ENCODE measurements at places on chromosomes 6 and 20.

- peak; percentile 76 for DNase-seq
Observed at GRCh38 chr20:57594092-57594951, 25.9 kb downstream of the ZBP1 start.

- no peak for DNase-seq
Observed at GRCh38 chr20:36971103-36971502, 19.6 kb upstream of the SAMHD1 start.

DNA sequence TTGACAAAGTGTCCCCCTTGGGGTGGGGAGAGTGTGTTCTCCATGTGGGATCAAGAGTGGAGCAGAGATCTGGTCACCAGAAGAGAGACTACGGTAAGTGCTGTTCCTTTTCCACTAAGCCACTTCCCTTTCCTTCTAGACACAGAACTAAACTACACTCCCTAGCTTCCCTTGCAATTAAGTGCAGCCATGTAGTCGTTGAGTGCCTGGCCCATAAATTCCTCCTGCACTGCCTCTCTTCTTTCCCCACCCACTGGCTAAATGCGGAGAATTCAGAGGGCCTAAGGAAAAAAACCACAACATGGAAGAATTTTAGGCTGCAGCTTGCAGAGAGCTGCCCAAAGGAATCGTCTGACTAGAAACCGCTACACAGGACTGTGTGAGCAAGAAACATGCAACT lies 1.5 kb downstream of the WDR27 start:
- DNase-seq, result no peak

DNA sequence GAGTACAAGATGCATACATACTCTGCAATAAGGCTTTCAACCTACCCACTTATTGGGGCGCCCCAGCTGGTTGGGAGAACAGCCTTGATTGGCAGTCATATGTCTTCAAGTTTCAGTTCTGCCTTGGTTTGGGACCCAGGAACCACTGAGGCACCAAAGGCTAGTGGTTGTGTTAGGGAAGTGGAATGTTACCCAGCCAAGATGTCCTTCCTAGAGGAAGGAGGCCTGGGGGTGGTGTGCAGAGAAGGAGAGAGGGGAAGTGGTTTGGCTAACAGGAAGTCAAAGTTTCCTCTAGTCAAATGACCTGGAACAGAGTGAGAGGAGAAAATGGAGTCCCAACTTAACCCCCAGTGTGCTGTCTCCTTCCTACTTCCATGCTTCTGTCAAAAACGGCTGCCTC lies 59.4 kb downstream of the CD164 start:
- DNase-seq, result no peak

DNA sequence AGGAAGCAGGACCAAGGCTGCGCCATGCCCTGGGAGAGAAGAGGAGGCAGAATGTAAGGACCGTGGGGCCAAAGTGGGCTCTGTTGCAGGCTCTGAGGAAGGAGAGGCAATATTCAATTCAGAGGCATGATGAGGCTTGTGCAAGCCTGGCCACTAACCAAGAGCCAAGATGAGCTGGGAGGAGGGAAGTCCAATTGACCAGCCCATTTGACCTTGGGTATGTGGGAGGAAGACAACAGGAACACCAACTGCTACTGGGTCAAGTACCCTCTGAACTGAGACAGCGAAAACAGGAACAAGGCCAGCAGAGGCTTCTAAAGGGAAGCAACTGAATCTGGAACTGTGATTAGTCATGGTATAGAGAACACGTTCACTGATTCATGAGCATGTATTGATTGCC lies 779.6 kb downstream of the MAFB start:
- no peak for DNase-seq

DNA sequence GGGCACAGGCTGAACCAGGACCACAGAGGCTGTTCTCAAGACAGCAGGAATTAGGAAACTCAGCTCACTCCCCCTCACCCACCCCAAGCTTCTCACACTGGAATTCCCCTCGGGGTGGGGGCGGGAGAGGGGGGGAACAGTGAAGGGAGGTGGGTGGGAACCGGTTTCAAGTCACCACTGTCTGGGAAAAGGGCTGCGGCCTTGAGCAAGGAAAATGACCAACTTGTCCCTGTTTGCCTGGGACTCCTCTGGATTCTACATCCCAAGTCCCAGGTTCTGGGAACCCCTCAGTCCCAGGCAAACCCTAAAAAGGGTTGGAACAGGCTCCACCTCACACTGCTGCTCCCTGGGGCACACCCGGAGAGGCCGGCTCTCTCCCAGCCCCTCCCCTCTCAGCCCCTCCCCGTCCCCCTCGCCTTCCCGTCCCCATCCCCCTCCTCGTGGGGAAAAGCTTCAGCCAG lies 230.7 kb downstream of the TFAP2C start:
- no peak for DNase-seq

DNA sequence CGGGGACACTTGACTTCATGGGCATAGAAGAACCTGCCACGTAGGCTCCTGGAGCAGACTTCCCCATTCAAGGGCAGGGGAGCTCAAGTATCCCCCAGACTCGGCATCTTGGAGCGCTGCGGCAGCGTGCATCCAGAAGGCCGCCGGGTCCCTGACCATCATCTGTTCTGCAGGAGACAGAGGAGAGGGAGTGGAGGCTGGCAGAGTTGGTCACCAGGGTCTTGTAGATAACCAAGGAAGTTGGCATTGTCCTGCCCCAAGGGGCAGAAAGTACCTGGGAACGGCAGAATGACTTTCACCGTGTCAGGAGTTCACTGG lies 82.8 kb downstream of the TCP11 start:
- DNase-seq, result no peak

DNA sequence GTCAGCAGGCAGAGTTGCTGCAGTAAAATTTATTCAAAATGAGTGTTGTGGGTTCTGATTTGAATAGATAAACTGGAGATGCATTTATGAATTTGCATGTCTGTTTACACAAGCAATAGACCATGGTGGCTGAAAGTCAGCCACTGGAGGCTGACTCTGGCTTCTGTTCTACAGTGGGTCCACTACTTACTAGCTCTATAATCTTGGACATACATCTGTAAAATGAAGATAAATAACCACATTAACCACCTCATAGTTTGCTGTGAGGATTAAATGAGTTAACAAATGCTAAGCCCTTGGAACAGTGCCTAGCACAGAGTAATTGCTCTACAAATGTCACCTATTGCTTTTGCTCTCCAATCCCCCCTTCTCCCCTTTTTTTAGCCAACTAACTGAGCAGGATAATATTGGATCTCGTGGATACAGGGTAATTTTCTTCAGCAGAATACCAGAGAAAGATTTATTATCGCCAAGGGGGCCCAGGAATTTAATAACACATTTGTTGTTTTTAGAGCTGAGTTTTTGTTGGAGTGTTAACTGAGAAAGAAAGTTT lies 1.4 kb upstream of the PM20D2 start:
- DNase-seq, result no peak

- DNase-seq, result no peak
Observed at GRCh38 chr6:125392682-125393081, 90.9 kb upstream of the HDDC2 start.

DNA sequence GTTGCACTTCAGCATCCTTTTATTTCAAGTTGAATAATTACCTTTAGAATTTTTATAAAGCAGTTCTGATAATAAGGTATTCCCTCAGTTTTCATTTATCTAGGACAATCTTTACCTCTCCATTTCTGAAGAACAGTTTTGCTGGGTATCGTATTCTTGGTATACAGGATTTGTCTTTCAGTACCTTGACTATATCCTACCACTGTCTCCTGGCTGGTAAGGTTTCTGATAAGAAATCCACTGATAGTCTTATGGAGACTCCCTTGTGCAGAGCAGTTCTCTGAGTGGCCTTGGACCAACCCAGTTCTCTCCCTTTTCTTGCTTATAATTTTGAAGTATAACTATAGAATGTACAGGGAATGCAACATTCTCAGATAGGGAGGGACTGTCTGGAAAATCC lies 51.3 kb upstream of the SAMD3 start:
- no peak for DNase-seq

DNA sequence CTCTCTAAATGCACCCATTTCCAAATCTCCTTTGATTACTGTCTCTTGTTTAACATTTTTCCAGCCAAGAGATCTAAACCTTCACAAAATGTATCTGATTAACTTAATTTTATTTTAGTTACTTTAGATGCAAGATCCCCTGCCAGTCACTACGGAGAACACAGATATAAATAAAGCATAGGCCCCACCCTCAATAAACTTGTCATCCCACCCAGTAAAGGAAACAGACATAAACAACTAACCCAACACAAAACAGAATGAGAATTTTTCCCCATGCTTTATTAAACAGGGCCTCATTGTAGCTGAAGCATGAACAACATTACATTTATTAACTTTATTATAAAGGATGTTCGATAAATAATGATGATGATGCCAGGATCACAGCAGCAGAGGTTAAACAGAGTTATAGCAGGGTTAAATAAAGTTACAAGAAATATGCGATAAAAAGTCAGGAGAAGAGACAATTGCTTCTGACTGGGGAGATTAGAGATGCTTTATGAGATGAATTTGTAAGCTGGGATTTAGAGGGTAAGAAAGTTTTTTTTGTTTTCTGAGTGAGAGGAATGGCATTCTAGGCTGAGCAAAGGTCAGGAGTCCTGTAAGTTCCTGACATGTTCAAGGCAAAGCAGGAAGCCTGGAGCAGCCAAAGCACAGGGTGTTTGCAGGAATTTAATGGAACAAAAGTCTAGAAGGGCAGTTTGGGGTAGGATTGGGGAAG lies 41.1 kb downstream of the TFAP2A start:
- DNase-seq, result no peak

DNA sequence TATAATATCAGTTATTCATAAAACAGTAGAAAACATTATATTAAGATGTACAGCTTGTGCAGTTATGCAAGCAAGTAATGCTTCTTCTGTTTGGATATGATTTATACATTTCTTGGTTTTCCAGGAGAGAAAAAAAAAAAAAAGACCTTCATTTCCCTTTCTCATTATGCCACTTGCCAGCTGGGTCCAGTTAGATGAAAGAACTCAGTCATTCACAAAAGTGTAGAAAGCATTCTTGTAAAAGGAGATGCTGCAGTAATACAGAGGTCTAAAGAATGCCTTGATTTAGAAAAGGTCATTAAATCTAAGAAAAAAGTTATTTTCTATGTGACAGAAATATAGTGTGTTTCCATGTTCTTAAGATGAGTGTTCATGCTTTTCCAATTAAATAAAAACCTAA lies 7.4 kb downstream of the PDE7B start:
- DNase-seq, result no peak

DNA sequence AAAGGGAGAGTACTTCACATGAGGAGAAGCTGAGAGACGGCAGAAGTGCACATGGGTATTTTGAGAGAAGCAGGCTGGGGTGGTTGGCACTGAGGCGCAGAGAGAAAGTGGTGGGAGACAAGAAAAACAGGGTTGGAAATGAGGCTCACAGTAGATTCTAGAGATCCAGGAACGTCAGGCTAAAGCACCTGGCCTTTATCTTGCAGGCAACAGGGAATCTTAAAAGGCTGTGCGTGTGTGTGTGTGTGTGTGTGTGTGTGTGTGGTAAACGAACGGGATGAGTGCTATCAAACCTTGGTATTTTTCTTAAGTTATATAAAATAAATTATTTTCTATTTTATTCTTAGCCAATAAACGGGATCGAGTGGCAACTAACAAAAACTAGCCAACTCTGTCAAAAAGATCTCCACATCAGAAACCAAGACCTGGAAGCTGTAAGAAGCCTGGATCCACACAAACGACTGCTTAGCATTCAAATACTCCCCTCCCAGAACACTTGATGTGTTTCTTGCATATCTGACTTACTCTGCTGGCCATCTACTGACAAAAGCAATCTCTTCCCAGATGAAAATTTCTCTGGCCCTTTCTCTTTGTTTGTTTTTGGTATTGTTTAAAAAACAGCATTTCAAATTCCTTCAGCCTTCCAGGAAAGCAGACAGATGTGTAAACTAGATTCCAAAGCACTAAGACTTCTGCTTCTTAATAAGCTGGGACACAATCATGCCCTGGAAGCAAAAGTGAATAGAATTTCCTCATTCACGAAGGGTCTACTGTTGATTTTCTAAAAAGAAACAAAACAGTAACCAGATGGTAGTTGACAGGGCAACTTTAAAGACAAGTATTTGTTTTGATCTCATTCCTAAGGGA lies 44.8 kb upstream of the FABP7 start:
- no peak for DNase-seq

DNA sequence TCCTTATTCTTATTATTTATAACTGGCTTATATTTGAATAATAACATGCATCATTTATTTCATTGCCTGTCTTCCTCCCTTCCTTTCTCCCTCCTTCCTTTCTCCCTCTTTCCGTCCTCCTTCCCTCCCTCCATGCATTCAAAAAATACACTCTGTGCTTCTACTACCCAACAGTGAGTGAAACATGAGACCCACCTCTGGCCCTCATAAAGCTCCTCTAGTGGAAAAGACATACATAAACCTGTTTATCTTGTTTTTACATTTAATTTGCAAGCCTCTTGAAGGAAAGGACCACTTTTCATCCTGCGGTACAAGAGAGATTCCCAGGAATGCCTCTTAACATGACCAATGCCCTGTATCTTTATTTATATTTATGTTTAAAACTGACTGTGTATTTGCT lies 21.8 kb upstream of the ISM1 start:
- DNase-seq, result no peak

GRCh38 chr6:165770397-165771082 lies 107.5 kb upstream of the PDE10A start:
- DNase-seq, result no peak

- no peak for DNase-seq
Observed at GRCh38 chr20:63736893-63737694, 630 bp downstream of the LIME1 start.

DNA sequence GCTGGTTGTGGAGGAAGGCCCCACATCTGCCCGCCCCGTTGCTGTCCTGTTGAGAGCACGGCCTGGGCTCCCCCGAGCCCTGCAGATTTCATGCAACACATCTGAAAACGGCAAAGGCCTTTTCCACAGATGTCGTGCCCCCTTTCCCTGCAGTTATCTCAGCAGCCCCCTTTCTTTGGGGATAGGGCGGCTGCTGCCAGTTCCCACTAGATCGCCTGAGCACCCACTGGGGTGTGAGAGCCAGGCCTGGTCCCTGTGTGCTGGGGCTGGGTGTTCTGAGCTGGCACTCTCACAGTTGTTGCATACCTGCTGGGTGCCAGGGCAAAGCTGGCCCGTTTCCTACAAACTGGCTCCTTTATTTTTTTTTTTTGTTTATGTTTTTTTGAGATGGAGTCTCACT lies 12.3 kb upstream of the MTG2 start:
- no peak for DNase-seq

DNA sequence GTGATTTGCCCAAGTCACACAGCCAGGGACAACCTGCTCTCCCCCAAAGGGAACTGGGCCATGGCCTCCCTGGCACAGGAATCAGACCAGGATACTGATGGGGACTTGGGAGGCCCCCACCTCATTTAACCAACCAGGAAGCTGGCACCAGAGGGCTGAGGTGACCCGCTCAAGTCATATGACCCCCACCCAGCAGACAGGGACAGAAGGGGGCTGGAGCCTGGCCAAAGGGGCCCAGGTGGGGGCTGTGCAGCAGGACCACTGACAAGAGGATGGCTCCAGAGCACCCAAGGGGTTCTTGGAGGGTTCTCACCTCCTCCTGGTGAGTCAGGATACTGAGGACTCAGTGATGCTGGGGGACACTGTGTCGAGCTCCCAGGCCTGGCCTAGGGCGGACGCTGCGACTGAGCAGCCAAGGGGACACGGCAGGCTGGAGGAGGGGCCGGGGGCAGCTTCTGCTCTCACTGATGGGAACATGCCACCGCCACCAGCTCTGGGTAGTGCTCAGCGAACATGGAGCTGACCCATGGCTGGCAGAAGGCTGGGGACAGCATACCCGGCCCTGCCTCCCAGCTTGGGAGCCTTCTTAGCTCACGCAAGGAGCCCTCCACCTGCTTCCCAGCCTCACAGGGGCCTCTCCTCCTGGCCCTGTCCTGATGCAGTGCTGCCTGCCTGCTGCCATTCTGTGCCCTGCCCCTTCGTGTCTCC lies 1.2 kb downstream of the CST7 start:
- no peak for DNase-seq

GRCh38 chr6:106377061-106377540 lies 16.6 kb downstream of the CRYBG1 start:
- no peak for DNase-seq
